ENCODE measurements at places on chromosomes 16 and 17.

- DNase-seq: no peak
These were observed 65.6 kb downstream of the PRKCB start for GRCh38 chr16:23901178-23902033.

DNA sequence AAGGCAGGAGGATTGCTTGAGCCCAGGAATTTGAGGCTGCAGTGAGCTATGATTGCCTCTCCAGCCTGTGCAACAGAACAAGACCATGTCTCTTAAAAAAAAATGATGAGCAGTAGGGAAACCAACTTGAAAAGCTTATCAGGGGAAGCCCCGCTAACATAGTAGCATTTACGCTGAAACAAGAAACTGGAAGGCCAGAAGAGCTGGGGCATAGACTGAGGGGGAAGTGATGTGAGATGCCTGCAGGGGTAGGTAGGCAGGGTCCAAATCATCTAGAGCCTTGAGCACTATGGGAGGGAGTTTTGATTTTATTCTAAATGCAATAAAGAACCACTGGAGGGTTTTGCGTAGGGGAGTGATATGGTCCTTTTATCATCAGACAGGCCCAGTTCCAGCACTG, 139.3 kb downstream of the CYB561 start:
- no peak for DNase-seq

DNA sequence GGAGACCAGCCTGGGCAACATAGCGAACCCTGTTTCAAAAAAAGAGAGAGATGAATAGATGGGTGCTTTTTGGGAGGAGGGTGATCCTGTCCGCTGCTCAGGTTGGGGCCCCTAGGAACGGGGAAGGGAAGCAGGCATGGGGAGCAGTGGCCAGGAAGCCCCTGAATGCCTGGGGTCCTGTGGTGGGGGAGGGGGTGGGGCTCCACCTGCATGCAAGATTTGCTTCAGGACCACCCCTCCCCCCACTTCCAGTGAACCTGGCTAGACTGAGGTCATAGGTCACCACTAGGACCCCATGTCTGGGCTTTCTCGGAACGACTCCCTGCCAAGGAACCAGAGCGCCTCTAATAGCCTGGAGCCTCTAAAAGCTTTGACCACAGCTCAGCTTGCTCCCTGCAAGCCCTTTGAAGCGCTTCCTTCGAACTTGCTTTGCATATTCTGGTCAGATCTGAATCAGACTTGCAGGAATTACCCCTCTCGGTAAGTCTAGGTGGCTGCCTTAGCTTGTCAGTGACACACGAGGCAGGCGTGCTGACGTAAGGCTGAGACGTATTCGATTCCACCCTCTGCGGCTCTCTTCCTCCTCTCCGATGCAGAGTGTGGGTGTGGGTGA, 3.7 kb downstream of the SOCS3 start:
- no peak for DNase-seq

- DNase-seq: no peak
These were observed 2.2 kb downstream of the HOXB2 start for GRCh38 chr17:48542698-48543106.

DNA sequence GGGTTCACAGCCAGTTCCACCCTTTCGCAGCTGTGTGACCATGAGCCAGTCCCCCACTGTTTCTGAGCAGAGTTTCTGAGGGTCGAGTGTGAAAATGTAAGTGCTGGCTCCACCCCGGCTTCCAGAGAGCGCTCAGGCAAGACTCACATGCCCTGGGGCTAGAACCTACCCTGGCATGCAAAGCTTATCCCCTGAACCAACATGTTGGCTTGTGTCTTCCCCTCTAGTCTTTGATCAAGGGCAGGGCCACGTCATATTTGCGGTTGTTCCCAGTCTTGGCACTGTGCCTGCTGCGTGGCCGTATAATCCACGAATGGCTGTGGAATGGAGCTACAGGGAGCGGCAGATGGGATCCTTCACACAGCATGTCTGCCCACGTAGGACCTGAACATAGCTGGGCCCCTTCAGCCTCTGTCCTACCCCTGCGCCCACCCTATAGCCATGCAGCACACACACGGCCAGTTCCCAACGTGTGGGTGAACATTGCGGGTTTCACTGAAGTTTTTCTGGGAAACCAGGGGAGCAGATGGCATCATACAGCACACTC, 84.8 kb downstream of the MRM1 start:
- no peak for DNase-seq

DNA sequence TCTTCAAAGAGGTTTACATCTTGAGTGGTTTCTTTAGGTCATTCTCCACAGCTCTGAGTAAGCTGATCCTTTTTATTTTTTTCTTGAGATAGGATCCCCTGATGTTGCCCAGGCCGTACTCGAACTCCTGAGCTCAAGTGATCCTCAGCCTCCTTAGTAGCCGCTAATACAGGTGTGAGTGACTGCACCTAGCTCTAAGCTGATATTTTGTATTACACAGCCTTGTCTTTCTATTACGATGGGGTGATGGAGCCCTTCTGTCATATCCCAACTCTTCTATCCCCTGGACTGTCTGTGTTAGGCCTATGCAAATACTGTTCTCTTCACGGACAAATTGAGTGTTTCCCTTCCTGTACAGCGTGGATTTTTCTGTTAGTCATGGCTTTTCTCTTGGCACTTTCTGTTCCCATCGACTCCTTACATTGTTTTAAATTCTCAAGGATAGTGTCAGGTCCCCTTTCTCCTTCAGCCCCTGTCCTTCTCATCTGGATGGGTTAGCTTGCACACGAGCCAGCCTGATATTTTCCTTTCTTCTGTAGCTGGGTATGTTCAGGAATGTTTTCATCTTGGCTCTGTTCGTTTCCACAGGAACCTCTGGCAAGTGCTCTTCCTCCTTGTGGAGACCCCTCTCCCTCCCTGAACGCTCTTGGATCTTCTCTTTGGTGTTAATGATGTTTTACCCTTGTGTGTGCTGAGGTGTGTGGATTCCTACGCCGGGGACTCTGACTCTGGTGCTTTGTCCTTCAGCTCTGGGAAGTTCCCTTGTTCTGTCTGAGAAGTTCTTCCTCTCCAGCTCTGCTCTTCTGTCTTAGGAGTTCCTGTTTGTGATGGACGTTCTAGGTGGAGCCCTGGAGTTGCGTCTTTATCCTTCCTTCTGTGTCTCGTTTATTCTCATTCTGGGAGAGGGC, 2.3 kb downstream of the BANP start:
- no peak for DNase-seq

GRCh38 chr17:4100883-4101756, 41.7 kb downstream of the ZZEF1 start:
- DNase-seq: no peak

DNA sequence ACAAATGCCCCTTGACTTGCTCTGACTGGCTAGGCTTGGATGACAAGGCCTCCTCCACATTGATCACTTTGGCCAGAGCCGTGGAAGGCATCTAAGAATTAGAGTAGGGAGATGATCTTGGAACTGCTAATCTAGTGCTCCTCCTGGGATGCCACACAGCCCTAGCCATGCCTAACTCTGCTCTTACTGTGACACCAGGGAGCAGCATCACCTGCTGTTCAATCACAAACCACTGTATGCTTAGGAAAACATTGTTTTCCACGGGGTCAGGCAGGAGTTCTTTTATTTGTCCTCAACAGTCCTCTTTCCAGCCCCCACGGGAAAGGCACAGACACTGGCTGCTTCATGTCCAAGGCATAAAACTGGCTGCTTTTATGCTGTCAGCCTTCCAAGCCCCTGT, 46.3 kb downstream of the C16orf78 start:
- no peak for DNase-seq

- no peak for DNase-seq
These were observed 9.9 kb downstream of the KRTAP9-1 start for GRCh38 chr17:41199421-41200078.

DNA sequence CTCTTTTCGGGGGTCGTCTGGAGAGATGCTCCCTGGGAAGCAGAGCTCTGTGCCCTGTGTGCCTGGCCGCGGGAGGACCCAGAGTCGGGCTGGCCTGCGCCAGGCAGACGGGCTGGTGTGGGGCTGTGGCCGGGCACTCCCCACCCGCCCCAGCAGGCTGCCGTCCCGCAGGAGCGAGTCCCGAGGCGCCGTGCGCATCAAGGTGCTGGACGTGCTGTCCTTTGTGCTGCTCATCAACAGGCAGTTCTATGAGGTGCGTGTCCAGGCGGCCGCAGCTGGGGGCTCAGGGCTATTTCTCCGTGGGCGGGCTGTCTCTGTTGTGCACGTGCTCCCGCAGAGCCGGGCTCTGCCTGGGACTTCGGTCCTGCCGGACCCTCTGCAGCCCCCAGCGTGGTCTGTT, 15.0 kb downstream of the TSC2 start:
- DNase-seq: no peak

- DNase-seq: no peak
These were observed 925.0 kb upstream of the RBFOX1 start for GRCh38 chr16:6407596-6407995.

- DNase-seq: no peak
These were observed 12.9 kb upstream of the SLC39A11 start for GRCh38 chr17:73105431-73105830.

DNA sequence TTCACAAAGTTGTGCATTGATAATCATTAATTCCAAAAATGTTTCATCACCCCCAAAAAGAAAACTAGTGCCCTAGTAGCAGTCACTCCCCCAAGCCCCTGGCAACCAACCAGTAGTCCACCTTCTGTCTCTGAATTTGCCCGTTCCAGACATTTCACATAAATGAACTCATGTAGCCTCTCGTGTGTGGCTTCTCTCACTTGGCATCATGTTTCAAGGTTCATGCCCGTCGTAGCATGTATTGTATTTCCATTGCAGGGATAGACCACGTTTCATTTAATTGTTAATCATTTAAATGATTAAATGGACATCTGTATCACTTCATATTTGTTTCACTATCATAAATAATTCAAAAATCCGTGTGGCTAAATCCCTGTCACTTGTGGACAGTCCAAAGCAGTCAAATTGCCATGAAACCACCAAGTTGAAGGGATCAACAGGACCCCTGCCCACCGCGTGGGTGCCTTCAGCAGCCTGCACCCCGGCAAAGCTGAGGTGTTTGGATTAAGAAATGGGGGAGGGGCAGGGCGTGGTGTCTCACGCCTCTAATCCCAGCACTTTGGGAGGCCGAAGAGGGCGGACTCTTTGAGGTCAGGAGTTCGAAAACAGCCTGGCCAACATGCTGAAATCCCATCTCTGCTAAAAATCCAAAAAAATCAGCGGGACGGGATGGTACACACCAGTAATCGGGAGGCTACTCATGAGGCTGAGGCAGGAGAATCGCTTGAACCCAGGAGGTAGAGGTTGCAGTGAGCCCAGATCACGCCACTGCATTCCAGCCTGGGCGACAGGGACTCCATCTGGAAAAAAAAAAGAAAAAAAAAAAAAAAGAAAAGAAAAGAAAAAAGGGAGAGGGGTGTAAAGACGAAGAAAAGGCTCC, 8.7 kb upstream of the FLYWCH2 start:
- no peak for DNase-seq

All from hippocampal formation (tissue), 2 donors.